ENCODE measurements at places on chromosomes 5 and 9.

DNA sequence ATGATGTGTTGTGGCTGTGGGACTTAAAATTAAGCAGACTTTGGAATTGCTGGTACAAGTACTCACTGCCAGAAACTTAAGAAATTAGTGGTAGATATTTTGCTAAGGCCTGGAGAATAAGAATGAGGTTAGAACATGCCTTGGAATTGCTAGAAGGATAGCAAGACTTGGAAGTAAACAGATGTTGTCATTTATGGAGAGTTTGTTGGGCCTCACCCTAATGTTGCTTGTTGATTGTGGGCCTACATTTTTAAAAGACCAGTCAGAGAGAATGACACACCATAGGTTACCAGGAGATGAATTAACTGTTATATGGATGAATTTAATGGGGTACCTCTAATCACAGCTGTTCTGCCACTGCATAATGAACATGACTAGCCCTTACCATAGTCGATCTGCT is 120.1 kb upstream of the GAS1 start:
- no peak for DNase-seq

DNA sequence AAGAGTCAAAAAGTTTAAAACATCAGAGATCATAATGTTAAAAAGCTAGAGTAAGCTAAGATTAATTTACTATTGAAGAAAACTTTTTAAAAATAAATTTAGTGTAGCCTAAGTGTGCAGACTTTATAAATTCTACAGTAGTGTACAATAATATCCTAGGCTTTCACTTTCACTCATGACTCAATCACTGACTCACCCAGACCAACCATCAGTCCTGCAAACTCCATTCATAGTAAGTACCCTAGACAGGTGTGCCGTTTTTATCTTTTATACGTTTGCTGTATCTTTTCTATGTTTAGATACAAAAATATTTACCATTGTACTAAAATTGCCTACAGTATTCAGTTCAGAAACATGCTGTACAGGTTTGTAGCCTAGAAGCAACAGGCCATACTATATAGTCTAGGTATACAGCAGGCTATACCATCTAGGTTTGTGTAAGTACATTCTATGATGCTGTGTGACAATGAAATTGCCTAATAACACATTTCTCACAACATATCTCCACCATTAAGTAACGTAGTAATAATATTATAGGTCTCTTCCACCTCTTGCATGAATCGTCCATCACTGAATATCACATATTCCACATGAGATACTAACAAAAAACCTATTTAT is 59.2 kb downstream of the MEGF9 start:
- DNase-seq: peak; percentile 31

DNA sequence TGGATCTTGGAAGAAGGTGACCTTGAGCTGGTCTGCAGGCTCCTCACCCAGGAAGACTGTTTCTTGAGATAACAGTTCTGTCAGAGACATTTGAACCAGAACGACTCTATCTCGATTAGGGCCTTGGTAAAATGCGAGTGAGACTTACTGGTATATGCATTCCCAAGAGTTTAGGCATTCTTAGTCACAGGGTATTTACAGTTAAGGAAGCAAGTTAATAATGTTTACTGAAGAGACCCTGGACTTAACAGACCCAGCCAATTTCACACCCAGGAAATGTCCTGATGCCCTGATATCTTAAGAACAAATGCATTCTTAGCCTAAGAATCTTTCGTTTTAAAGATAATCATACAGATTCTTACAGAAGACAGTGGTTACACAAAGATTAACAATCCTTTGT is 1867.2 kb upstream of the C9orf72 start:
- DNase-seq: no peak

GRCh38 chr5:132227485-132228240 is at the start of gene P4HA2:
TSS of gene P4HA2 (minus strand) at chr5:132227853. CDS start at chr5:132218626, 9,227 bp downstream.
- DNase-seq: peak; percentile 74

- DNase-seq: no peak
Observed at GRCh38 chr5:60821488-60822284, 22.4 kb downstream of the ELOVL7 start.

DNA sequence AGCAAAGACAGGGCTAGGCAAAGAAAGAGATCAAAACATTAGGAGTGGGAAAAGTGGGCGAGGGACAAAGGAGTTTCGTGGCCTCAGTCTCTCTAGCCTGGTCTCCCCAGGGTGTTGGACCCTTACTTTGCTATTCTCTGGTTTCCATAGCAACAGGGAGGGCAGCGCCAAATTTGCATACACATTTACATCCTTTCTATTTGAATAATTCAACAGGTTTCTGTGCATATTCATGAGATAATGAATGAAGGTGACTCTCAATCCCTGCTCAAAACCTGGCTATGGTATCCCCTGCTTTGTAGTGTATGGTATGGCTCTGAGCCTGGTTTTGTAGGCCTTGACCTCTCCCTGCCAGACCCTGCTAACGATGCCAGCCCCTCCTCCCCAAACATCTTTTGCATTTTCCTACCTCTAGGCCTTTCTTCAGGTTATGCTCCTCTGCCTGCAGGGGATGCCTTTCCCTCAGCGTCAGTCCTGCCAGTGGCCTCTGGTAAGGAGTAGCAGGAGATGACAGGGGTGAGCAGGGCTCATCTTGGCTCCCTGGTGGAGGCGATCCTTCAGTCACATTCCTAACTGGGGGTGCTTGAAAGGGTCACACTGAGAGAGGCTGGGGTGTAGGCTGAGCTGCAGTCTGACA is 9.8 kb downstream of the RPP25L start:
- no peak for DNase-seq

- peak; percentile 40 for DNase-seq
Observed at GRCh38 chr5:160339406-160340130, 27.2 kb upstream of the CCNJL start.
